ENCODE measurements at places on chromosomes 13 and 19. TPM values are rescaled to one million over a fixed set of nuclear protein-coding genes. Genes with fewer than 3 reads are reported as not detected.

DNA sequence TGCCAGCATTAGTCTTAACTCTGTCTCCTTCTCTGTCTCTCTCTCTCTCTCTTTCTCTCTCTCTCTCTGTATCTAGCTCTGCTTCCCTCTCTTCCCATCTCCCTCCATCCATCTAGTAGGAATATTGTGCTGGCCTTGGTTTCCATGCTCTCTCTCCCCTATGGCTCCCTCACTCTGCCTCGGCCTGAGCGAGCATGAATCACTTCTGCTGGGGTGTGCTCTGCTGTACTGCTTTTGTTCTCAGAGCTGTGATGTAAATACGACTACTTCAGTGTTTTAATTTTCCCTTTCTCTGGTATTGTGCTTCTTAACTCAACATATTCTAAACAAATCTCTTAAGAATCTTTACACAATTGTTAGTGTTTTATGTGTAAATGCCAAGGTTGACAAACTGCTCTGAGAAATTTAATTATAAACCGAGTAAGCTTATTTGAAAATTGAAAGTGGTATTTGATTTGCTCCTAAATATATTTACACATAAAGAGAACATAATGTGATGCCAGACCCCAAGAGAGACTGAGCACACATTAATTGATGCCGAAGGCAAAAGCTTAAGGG is 211.5 kb upstream of the KL start:
- peak; percentile 49 for DNase-seq

GRCh38 chr13:79530270-79530669 is 49.3 kb downstream of the NDFIP2 start:
- DNase-seq, result no peak

RAB20 gene
- polyA plus RNA-seq, result 4.3 TPM

GRCh38 chr19:50893047-50893736 is 18.0 kb downstream of the KLK4 start:
- DNase-seq, result no peak

GRCh38 chr19:46493236-46494145 is 2.2 kb downstream of the PNMA8B start:
- no peak for DNase-seq

DNA sequence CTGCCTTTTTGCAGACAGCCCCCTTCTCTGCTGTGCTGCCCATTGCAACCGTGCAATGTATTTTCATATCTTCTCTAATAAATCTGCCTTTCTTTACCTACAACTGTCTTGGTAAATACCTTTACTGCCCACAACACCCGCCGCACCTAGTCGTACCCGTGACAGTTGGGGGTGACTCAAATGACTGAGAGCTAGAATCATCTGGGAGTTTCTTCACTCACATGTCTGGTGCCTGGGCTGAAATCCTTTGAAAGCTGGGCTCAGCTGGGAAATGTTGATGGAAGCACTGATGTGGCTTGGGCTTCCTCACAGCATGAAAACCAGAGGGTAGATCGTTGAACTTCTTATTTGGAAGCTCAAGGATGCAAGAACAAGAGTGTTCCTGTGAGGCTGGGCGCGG is 2.8 kb upstream of the PNMA8A start:
- DNase-seq, result no peak

DNA sequence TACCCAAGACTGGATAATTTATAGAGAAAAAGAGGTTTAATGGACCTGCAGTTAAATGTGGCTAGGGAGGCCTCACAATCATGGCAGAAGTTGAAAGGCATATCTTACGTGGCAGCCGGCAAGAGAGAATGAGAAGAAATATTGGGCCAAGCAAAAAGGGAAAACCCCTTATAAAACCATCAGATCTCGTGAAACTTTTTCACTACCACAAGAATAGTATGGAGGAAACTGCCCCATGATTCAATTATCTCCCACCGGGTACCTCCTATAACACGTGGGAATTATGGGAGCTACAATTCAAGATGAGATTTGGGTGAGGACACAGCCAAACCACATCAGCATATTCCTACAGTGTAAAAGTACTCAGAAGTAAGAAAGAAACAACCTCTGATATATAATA is 4.7 kb upstream of the KBTBD7 start:
- no peak for DNase-seq
